ENCODE measurements at places on chromosomes 13 and 19. TPM values are rescaled to one million over a fixed set of nuclear protein-coding genes. Genes with fewer than 3 reads are reported as not detected.
A peak's percentile ranks its signal among the peaks of the same experiment; 100 is the strongest.

Gene ZNF534
- total RNA-seq: 0.26 TPM

GRCh38 chr13:42569576-42570344 lies 4.2 kb upstream of the TNFSF11 start:
- H3K36me3 ChIP-seq: no peaks in the 10 kb centered on the region
- H3K4me3 ChIP-seq: no peak overlapping the region
- no peak overlapping the region for H3K27ac ChIP-seq
- no peak for DNase-seq
- peaks cover 33% of the 10 kb centered on the region for H3K27me3 ChIP-seq

DNA sequence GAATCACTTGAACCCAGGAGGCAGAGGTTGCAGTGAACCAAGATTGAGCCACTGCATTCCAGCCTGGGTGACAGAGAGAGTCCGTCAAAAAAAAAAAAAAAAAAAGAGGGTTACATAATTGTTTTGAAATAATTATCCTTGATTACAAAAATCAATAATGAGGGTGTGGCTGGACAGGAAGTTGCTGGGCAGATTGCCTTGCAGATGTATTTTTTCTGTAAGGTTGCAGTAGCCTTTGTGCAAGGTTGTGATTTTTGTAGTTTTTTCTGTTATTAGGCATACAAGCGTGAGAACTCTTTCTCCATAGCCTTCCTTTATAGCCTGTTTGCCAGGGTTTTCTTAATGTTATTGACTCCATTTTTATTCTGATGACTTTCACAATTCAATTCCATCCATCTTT lies 40.7 kb upstream of the SIN3B start:
- no peak overlapping the region for H3K4me3 ChIP-seq
- peaks cover 5% of the 10 kb centered on the region for H3K36me3 ChIP-seq
- H3K27me3 ChIP-seq: no peaks in the 10 kb centered on the region
- no peak for DNase-seq

DNA sequence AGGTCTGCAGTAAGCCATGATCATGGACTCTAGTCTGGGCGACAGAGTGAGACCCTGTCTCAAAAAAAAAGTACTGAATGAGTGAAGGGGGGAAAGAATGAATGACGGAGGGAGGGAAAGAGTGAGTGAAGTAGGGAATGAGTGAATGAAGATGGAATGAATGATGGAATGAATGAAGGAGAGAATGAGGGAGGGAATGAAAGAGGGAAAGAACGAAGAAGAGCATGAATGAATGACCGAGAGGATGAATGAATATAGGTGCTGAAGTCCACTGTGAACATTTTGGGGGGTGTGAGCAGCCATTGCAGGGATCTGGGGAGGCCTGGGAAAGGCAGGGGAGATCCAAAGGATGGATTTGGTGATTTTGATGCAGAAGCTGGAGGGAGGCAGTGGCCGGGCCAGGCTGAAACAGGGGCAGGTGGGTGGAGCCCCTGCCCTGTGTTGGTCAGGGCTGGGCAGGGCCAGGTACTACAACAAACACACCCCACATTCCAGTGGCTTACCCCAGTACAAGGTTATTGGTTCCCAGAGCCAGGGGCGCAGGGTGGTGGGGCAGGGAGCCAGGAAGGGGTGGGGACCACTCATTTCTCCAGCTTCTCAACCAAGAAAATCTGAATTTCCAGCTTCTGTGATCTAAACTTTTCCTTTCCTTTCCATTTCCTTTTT lies 14.3 kb downstream of the SLC27A1 start:
- H3K4me3 ChIP-seq: no peak overlapping the region
- H3K27me3 ChIP-seq: no peaks in the 10 kb centered on the region
- no peak overlapping the region for H3K27ac ChIP-seq
- peaks cover 19% of the 10 kb centered on the region for H3K4me1 ChIP-seq
- DNase-seq: no peak

Gene ZNF112
- 2.6 TPM for total RNA-seq

Gene GPR12
- total RNA-seq: 0.07 TPM

GRCh38 chr13:47287291-47287751 lies 390.5 kb upstream of the HTR2A start:
- no peaks in the 10 kb centered on the region for H3K4me1 ChIP-seq
- H3K36me3 ChIP-seq: no peaks in the 10 kb centered on the region

GRCh38 chr19:15330801-15331418 lies 1.4 kb downstream of the BRD4 start:
- no peaks in the 10 kb centered on the region for H3K36me3 ChIP-seq
- H3K27ac ChIP-seq: peak overlapping the region; percentile 94

DNA sequence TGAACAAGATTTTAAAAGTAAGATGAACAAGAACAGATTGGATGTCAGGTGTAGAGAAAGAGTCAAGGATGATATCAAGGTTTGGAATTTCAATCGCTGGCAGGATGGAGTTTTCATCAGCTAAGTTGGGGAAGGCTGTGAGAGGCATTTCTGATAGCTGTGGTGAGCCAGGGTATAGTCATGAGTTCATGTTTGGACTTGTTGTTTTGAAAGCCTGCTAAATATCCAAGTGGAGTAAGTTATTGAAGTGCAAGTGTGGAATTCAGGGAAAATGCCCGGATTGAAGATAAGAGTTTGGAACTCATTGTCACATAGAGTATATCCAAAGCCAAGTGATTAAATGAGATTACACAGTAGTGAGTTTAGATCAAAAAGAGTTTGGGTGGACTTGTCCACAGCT lies 11.0 kb upstream of the EPSTI1 start:
- no peaks in the 10 kb centered on the region for H3K4me1 ChIP-seq
- no peak overlapping the region for H3K4me3 ChIP-seq
- no peaks in the 10 kb centered on the region for H3K27me3 ChIP-seq
- no peak overlapping the region for H3K27ac ChIP-seq
- no peak for DNase-seq

GRCh38 chr13:113086031-113086750 lies 19.4 kb upstream of the F7 start:
- peak; percentile 7 for DNase-seq
- H3K4me1 ChIP-seq: no peaks in the 10 kb centered on the region
- H3K27me3 ChIP-seq: no peaks in the 10 kb centered on the region
- H3K27ac ChIP-seq: no peak overlapping the region
- H3K36me3 ChIP-seq: peaks cover 66% of the 10 kb centered on the region
- no peak overlapping the region for H3K4me3 ChIP-seq

DNA sequence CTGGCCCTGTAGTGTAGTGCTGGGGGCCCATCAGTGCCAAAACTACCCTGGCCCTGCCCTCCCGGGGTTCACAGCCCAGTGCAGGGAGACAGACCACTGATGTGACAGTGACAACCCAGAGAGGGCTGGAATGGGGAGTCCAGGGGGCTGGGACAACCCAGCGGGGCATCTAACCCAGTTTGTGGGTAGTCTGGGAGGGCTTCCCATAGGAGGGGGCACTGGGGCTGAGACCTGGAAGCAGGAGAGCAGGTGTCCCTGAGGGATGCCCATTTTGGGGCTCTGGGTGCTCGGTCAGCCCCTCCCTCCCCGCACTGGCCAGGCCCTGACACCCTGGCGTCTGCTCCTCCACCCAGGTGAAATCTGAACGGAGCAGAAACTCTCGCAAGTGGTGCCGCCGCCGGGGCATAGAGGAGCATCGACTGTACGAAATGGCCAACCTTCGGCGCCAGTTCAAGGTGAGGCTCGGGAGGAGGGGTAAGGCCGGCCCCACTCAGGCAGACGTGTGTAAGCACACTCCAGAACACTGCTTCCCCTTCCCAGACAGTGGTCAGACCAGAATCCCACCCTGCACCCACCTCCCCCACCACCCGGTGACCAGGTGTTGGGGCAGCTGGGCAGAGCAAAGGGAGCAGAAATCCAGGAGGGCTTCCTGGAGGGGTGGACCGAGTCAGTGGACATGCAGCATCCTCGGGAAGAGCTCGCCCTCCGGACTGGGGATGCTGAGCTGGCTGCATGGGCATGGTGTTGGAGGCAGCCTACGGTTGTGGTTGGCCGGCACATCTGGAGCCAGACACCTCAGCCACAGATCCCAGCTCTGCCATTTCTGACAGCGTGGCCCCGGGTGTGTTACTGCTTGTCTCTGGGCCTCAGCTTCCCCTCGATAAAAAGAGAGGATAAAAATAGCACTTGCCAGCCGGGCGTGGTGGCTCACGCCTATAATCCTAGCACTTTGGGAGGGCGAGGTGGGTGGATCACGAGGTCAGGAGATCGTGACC lies 24.4 kb downstream of the DHX34 start:
- H3K36me3 ChIP-seq: peaks cover 5% of the 10 kb centered on the region
- DNase-seq: no peak
- no peak overlapping the region for H3K27ac ChIP-seq
- H3K27me3 ChIP-seq: no peaks in the 10 kb centered on the region
- peaks cover 6% of the 10 kb centered on the region for H3K4me1 ChIP-seq

Gene ZNF208
- 7.0 TPM for total RNA-seq

GRCh38 chr13:45696610-45697226 lies 5.4 kb upstream of the CBY2 start:
- no peaks in the 10 kb centered on the region for H3K36me3 ChIP-seq
- DNase-seq: no peak
- H3K27me3 ChIP-seq: no peaks in the 10 kb centered on the region

- H3K36me3 ChIP-seq: no peaks in the 10 kb centered on the region
- peaks cover 10% of the 10 kb centered on the region for H3K4me1 ChIP-seq
- H3K27ac ChIP-seq: no peak overlapping the region
- H3K27me3 ChIP-seq: no peaks in the 10 kb centered on the region
- H3K4me3 ChIP-seq: no peak overlapping the region
- no peak for DNase-seq
These were observed 12.2 kb downstream of the SMAD9 start for GRCh38 chr13:36907821-36908220.

GRCh38 chr13:99150575-99151361 lies 49.9 kb upstream of the UBAC2 start:
- H3K27ac ChIP-seq: no peak overlapping the region
- no peak for DNase-seq
- H3K4me1 ChIP-seq: no peaks in the 10 kb centered on the region
- H3K27me3 ChIP-seq: no peaks in the 10 kb centered on the region

GRCh38 chr13:91648012-91648411 lies 249.6 kb downstream of the GPC5 start:
- no peak for DNase-seq
- H3K36me3 ChIP-seq: no peaks in the 10 kb centered on the region
- H3K27me3 ChIP-seq: no peaks in the 10 kb centered on the region
- no peaks in the 10 kb centered on the region for H3K4me1 ChIP-seq
- no peak overlapping the region for H3K4me3 ChIP-seq

GRCh38 chr13:30869491-30869890 lies 36.6 kb upstream of the MEDAG start:
- H3K36me3 ChIP-seq: no peaks in the 10 kb centered on the region
- H3K27ac ChIP-seq: peak overlapping the region; percentile 71
- DNase-seq: no peak
- H3K4me1 ChIP-seq: peaks cover 41% of the 10 kb centered on the region
- H3K4me3 ChIP-seq: no peak overlapping the region

Gene ZNF540
- total RNA-seq: 3.7 TPM

Gene KLK14
- not detected for total RNA-seq

Gene GFY
- not detected for total RNA-seq

- no peak for DNase-seq
- no peaks in the 10 kb centered on the region for H3K4me1 ChIP-seq
- H3K4me3 ChIP-seq: no peak overlapping the region
- H3K36me3 ChIP-seq: no peaks in the 10 kb centered on the region
- no peaks in the 10 kb centered on the region for H3K27me3 ChIP-seq
These were observed 1491.9 kb downstream of the SLITRK5 start for GRCh38 chr13:89163096-89163495.

Gene GPR18
- total RNA-seq: not detected

GRCh38 chr19:1076046-1076386 lies 9.0 kb downstream of the ARHGAP45 start:
- no peaks in the 10 kb centered on the region for H3K36me3 ChIP-seq
- DNase-seq: no peak
- H3K4me3 ChIP-seq: no peak overlapping the region
- H3K27me3 ChIP-seq: peaks cover 2% of the 10 kb centered on the region
